ENCODE measurements at places on chromosomes 3 and 15.

DNA sequence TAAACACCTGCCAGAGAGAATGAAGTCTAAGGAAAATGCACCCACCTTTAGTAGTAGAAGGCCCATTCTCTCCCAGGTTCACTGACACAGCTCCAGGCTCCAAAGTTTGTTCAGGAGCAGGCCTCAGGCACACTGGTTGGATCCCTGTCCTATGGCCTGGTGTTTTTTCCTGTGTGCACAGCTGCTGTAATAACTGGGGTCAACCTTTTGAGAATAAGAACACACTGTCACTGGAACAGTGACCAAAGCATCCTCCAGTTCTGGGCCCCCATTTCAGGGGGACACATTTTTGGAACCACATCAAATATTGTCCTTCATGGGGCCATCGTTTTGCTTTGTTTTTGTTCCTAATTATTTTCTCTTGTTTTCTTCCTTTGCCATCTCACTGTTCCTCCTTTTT lies 95.8 kb downstream of the ARNT2 start:
- DNase-seq, result no peak

GRCh38 chr15:46523701-46524100 lies 888.9 kb downstream of the SQOR start:
- no peak for DNase-seq

- DNase-seq, result no peak
Observed at GRCh38 chr15:65731926-65732325, 60.2 kb downstream of the DENND4A start.

DNA sequence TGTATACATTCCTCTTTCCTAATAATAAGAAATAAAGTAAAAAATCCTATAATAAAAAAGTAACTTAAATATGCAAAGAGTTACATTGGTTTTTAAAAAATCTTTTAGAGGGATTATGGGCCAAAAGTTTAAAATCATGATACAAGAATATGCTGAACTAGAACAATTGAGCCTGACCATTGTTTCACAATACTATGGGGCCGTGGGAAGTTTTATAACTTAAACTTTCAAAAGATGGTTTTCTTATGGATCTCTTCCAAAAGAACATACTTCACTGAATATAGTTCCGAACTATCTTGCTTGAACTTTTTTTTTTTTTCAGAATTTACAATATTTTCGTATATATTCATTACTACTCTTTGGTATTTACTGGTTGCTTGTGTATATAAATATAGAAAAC lies 97.6 kb downstream of the NFKBIZ start:
- no peak for DNase-seq

DNA sequence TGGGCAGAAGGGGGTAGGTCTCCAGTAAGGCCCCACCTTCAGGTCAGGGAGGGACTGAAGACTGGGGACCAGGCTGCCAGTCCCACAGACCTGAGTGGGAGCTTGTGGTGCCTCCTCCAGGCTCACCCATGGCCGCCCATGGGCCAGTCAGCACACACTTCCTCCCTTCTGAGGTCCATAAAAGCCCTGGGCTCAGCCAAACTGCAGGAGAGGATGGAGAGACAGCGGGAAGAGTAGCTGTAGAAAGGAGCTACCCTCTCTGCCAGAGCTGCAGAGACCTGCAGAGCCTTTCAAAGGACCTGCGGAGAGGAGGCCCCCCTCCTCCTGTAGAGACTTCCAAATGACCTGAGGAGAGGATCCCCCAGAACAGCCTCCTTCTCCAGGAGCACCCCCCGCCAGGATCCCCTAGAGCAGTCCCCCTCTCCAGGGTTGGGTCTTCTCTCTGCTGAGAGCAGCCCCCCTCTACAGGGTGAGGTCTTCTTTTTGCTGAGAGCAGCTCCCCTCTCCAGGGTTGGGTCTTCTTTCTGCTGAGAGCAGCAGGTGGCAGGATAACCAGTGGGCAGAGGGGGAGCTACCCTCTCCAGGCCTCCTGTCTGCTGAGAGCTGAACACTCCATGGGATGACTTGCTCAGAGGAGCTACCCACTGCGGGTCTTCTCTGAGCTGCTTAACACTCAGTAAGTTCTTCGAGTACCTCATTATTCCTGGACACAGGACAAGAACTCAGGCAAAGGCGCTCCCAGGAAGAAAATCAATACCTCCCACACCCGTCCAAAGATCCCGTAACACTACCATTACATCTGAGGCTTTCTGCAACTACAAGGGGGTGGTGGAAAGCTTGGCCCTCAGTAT lies 5.0 kb upstream of the SKIC8 start:
- DNase-seq, result no peak

DNA sequence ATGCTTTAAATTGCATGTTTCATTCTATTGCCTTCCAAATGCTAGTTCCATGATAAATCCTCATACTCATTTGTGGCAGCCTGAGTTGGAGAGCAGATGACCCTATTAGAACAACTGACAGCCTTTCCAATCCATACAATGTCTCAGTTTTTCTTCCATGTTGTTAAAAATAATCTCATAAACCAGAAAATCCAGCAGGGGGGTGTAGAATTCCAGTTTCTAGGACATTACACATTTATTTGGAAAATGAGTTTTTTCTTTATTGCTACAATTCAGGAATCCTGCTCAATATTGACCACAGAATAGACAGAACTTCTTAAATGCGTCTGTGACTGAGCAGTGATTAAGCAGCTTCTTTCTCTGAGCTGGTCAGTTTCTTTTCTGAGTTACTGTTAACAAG lies 174.2 kb upstream of the ATP10A start:
- no peak for DNase-seq

- no peak for DNase-seq
Observed at GRCh38 chr15:35181538-35181937, 96.4 kb upstream of the NANOGP8 start.

GRCh38 chr15:57911247-57911646 lies 154.3 kb downstream of the ALDH1A2 start:
- DNase-seq, result no peak

DNA sequence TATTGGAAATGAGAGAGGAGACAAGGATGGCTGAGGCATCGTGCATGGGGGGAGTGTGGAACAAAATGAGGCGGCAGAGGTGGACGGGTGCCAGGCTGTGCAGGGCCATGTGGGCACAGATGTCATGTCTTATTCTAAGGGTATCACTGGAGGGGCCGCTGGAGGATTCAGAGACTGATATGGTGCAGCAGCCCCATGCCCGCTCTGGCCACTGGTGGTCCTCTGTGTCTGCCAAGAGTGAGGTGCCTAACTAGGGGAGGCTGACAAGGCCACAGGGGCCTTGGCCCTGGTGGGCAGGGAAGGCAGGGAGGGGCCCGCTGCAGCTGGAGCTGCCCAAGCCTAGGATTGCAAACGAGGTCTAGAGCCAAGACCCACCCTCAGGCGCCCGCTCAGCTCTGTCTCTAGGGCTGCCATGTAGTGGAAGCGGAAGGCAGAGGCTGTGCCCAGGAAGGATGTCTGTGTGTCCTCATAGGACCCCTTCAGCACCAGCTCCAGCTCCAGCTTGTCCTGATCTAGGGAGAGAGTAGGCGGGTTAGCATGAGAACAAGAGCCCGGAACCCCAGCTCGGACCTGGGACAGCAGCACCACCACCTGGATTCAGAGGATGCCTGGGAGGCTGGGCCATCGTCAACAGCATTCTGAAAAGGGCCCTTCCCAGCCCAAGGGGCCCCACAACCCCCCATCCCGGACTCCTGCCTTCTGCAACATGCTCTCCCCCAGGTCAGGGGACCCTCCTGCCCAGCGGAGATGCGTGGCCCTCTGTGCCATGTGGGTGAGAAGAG lies 11.3 kb downstream of the PLA2G4D start:
- no peak for DNase-seq

DNA sequence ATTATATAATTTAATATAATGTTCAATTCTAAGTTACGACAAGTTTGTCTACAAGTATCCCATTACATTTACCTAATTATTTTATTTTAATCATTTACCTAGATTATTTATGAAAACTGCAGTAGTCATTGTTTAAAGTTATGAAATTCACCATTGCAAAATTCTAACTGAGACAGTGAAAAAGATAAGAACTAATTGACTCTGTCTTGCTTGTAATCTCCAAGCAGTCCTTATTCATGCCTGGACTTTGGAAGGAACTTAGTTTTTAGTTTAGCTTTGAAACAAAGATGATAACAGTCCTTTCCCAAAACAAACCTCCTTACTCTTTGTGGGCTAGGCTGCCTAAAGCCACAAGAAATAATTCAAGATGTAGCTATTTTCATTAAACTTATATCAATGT lies 165.0 kb downstream of the SUCNR1 start:
- DNase-seq, result no peak

DNA sequence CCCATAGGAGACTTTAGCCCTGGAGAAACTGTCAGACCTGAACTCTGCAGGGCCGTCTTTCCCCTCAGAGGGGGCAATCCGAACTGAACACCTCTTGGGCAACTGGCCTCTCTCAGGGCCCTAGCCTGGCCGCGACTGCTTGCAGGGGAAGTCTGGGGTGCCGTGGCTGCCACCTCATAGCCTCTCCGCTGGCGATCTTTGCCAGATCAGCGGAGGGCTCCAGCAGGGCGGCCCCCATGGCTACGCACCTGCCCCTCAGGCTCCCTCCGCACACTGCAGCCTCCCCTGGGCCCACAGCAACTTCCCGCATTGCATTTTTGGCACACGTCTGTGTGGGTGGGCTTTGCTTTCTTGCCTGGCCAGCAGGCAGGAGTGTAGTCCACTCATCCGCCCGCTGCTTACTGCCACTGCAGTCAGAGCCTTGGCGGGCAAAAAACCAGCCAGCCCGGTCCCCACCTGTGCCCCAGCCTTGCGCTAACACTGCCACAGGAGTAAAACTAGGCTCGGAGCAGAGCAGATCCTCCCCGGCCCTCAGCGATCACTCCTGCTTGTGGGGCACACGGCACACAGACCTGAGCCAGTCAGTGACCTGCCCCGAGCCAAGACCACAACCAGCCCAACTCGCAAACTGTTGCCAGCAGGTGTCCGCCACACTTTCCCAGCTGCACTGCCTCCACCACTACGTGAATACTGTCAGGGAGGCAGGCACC lies 266.8 kb upstream of the CBLB start:
- DNase-seq, result no peak

DNA sequence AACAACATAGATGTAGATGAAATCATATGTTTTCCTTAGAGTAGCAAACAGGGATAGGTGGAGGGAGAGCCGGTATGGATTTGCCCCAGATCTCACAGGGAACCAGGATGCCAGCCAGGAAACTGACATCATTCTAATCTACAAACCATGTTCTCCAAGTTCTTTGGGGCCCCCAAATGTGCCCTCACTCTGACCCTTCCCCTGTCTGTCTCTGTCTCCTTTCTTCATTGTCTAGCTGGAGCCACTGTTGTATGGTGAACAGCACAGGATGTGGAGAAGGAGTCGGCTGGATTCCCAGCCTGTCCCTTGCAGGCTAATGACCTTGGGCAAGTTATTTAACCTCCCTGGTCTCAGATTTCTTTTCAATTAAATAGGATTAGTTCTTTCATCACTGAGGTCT lies 962 bp downstream of the ATP13A5 start:
- no peak for DNase-seq

DNA sequence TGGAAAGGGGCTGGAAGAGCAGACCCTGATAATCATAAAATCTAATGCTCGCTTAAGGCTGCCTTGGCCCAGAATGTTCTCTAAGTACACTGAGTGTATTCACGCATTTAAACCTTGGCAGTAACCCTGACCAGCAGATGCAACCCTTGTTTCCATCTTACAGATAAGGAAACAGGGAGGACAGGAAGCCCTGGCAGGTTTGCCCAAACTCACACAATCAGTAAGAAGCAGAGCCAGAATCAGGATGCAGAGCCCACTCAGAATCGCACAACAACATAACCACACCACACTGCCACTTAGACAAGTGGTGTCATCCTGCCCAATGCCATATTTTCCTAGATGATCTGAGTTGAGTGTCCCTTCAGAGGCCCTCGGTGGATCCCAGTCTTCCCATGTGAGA lies 214.5 kb upstream of the HES1 start:
- DNase-seq, result no peak

DNA sequence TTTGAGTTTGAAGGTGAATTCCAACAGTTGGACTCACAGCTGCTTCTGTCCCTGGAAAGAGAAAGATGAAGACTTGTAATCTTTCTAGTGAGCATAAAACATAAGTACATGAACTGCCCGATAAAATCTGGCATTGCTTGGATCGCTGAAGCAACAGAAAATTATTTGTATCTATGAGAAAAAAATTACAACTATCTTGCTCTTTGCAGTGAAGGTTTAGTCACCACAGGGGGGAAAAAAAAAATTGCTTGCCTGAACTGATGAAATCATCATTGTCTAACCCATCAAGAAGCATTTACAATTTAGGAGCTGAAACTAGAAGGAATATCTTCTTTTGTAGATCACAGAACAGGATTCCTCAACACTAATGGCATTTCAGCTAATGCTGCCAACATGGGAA lies 20.0 kb downstream of the TMEM207 start:
- no peak for DNase-seq

- no peak for DNase-seq
Observed at GRCh38 chr3:63864008-63864964, 619 bp downstream of the ATXN7 start.

GRCh38 chr3:119300991-119301391 lies 6.8 kb downstream of the ARHGAP31 start:
- DNase-seq, result no peak

DNA sequence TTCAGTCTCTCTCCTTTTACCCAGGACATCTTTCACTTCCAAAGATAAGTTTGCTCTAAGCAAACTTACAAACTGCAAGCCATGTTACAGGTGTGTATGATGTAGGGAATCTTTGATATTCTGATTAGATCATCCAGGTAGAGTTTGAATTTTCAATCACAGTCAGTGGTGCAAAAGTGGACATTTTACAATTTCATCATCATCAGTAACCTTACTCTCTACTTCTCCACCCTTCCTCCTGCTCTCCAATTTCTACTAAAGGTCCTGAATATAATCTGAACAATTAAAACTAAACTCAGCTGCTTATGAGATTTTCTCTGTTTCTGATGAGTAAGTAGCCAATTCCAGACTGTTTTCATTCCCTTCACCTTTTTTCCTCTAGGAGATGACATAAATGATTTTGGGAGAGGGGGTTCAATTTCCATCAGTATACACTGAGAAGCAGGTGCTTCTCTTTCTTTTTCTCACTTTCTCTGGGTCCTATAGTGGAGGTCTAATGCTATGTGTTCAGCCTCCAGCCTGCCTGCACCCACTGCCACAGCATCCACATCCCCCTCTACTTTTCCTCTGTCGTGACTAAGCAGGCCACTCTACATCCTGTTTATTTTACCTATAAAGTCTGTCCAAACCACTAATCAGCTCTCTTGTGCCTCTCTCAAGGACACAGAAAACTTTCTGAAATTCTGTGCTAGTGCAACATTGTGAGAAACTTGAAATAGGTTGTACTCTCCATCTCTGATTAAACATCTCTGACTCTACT lies 27.6 kb downstream of the SUCNR1 start:
- DNase-seq, result no peak

DNA sequence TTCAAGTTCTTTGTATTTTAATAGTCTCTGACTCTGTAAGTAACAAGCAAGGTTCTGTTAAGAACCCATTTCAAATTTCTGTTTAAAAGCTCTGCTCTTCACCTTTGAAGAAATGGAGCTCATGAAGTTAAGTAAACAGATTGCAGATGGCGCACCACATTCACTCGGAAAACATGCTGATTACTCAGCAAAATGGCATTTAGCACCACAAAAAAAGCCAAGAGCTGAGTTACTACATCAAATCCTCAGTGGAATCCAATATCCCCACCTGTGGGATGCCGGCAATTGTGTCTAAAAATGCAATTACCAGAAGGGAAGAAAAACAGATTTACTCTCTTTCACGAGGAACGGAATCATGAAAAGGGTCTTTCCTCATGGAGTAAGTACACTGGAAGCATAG lies 758.0 kb downstream of the NTRK3 start:
- DNase-seq, result no peak

Measured in esophagus squamous epithelium (tissue), 5 donors.